Pons (tissue), 1 donor: ENCODE measurements at places on chromosomes 7 and 10.

GRCh38 chr10:60555700-60556099, 166.0 kb upstream of the ANK3 start:
- DNase-seq = no peak

- peak; percentile 29 for DNase-seq
Measured at GRCh38 chr10:12844811-12845483, 156.6 kb downstream of the CCDC3 start.

GRCh38 chr7:49840751-49841405, 67.4 kb downstream of the VWC2 start:
- DNase-seq = no peak

DNA sequence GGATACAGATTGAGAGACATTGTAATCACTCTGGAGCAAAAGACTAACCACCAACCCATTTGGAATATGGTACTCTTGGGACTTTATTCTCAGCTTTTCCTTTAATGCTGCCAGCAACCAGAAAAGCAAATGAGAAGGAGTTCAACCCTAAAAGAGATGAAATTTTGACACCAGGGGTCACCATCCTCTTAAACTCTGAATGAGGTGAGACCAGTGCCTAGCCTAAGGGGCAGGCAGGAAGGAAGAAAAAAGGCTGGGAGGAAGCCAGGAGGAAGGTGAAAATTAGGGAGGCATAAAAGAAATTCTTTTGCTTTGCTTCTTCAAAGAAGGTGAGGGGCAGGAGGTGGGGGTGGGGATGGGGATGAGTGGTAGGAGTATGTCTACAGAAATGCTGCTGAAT, 135.8 kb downstream of the JAZF1 start:
- no peak for DNase-seq

GRCh38 chr10:131727560-131727959, 173.2 kb upstream of the PPP2R2D start:
- no peak for DNase-seq

DNA sequence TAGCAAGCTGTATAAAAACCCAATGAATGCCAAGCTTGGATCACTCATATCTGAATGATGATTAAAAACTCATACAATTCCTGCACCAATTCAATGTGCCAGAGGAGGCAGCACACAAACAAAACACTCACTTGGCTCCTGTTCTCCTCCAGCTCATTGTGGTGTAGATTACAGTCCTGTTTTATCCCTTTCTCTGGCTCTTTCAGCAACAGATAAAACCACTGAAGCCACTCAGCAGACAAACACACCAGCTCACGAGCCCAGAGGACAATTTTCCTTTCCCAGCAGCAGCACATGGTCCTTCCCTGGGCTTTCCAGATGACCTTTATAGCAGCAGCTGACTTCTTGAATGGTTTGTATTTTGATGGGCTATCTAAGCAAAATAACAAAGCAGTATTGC, 107.3 kb upstream of the STARD3NL start:
- peak; percentile 19 for DNase-seq

- no peak for DNase-seq
Measured at GRCh38 chr10:86597306-86597705, 57.0 kb upstream of the OPN4 start.

DNA sequence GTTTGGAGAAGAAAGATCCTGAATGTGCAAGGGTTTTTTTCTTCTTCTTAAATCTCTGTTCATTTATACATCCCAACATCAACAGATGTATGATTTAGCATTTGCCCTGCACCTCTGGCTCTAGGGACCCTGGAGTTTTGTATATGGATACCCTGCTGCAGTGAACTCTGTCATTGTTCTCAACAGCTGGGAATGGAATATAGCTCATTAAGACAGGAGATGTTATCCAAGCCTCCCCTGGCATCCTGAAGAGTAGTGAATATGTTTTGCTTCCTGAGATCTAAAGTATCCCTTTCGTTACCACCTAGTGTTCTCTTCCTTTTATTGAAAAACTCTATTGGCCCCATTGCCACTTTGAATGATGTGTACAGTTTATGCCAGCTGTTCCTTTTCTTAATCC, 275.9 kb downstream of the EXOC4 start:
- no peak for DNase-seq

- no peak for DNase-seq
Measured at GRCh38 chr10:106712988-106713387, 451.5 kb downstream of the SORCS1 start.

DNA sequence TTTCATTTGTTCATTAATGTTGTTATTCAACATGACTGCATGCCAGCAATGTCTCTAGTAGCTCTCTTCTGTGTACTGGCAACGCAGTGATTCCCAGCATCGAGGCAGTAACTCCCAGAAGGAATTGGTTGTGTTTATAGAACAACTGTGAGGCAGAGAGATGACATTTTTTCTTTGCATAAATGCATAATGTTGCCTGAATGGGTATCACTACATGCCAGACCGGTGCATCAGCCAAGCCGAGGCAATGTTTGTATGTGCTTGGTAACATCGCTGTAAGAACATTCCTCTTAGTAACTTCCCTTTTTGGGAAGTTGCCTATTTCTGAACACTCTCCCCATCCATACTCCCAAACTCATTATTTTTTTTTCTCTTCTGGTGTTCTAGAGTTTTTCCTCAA, 182.9 kb downstream of the HTR7 start:
- no peak for DNase-seq

DNA sequence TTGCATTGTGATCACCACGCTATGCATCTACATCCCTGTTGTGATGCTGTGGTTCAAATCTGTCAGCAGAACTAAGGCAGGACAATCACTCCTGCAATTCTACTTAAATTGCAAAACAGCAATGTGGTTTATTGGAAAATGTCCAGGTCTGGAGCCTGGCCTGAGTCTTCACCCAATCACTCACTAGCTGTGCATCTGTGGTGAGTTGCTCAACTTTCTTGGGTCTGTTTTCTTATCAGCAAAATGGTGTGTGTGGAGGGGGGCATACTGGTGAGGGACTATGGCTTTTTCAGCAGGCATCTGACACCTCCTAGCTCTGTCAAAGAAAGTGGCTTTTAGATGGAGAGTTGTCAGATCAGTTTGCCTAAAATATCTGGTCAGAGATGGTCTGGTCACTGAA, 108.3 kb upstream of the FEZF1 start:
- DNase-seq = no peak

DNA sequence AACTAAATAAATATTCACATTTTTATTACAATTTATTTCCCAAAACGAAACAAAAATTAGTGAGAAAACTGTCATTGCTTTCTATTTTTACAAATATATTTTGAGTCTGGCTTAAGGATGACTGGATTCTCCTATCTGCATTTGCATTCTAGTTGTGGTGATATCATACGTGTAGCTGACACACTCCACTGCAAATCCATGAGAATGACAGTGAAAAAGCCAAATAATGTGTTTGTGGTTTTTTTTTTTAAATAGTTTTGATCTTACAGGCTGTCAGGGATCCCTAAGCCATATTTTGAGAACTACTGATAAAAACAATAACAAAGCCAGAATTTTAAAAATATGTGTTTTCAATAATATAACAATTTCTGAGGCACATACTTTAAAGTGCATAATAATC, 5.8 kb upstream of the STAMBPL1 start:
- no peak for DNase-seq

DNA sequence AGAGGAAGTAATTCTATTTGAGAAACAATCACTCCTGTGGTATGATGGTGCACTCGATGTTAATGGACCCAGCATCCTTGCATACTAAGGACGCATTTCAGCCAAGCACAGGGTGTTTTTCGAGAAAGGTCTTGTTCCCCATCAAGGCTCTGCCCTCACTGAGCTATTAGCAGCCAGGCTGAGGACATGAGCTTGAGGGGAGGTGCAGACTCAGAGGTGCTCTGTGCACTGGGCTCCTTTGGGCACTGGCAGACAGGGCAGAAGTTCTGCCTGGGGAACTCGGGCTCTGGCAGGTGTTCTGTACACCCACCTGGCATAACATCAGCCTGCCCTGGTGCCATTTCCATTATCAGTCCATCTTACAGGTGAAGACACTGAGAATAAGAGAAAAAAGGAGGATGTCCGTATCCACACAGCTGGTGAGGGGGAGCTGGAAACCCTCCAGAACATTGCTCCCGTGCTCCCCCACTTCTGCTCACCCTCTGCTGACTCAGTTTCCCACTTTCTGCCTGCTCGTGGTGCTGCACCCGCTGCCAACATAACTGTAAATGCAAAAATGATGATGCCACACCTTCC, 92.7 kb upstream of the RET start:
- no peak for DNase-seq

- no peak for DNase-seq
Measured at GRCh38 chr7:43443381-43443780, 139.5 kb upstream of the STK17A start.

GRCh38 chr10:103111031-103111917, 81.8 kb downstream of the NT5C2 start:
- peak; percentile 79 for DNase-seq

DNA sequence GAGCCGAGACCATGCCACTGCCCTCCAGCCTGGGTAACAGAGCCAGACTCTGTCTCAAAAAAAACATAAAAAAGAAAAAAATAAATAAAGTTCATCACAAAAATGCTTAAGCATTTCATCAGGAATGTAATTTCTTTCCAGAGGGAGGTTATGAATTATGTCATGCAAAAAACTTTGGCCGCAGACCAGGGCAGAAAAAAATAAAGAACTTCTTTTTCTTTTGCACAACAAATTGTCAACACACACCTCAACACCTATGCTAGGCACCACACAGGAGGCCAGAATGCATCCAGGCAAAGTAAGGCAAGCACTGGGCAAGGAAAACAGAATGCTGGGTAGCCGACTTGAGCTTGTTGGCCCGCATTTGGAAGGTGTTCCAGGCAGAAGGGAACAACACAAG, 3.9 kb downstream of the C10orf62 start:
- DNase-seq = no peak

DNA sequence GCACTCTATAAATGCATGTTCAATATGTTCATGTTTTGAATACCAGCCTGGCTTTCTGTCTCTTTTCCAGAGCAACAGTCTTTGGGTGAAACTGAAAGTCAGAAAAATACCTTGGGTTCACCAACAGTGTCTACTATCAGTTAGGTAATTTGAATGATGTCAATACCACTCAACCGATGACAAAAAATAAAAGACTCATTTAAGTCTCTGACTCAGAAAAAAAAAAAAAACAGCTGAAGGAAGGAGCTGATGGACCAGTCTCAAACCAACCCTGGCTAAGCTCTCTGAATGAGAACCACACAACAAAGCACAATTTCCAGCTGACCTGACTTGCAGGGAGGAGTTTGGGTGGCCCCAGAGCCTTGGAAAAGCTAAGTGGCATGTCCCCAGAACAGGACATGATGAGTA, 42.5 kb downstream of the ABLIM1 start:
- DNase-seq = no peak

DNA sequence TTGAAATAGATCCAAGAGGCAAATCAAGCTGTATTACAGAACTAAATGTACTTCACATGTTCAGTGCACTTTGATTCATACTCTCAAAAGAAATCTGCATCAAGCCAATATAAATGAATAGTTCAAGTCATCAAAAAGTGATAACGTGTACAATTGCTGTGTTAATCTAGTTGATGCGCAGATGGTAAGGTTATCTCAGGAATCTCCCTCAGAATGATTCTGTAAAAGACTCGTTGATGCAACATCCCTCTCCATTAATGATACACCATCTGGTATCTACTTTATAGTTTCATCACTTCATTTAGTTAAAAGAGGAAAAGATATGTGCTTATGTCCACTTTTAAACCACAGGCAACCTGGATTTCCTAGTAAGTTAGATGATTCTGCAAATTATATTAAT, 200.6 kb downstream of the CHCHD3 start:
- DNase-seq = no peak

DNA sequence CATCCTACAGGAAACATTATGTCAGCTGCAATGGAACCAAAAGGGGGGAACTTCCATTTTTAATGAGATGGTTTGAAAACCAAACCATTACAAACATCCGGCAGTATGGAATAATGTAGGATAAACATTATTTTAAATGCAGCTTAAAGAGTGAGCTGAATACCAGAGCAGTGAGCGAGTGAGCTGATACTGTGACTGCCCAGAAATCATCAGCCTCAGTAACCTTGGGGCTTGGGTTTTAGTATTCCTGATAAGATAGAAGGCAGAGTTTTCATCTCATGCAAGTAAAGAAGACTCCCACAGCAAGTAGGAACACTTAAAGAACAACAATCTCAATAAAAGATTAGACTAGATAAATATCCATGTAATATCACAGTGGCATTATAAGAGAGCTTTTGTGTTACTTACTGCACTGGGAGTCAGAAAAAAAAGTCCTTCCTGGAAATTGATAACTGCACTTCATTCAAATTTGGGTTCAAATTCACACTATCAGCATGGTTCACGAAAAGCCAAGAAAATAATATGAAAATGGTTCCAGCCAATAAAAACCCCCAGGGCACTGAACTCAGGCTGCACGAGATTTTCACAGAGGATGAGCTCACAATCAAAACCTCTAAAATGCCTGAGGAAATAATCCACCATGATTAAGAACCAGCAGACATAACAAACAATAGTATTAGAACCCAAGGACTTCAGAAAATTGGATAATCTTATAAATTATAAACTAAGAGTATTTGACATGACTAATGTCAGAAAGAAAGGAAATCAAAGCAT, 115.7 kb downstream of the MTPAP start:
- DNase-seq = no peak

GRCh38 chr10:28677888-28678686, 766 bp downstream of the BAMBI start:
- DNase-seq = peak; percentile 77

GRCh38 chr7:27241189-27242056, 1.2 kb upstream of the EVX1 start:
- no peak for DNase-seq

DNA sequence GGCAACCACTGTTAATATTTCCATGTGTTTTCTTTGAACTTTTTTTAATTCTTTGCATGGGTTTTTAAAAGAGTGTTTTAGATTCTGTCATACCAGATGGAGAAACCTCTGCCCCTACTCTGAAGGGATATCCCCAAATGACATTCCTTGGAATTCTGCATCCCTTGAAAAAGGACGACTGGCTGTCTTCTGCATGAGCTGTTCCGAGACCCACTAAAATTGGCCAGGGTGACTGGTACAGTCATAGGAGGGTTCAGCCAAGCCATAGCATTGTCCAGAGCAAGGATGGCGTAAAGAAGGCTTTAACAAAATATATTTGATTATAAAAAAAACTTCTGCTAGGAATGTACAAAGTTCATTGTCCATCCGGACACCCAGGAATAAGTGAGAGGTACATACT, 952.9 kb downstream of the NRG3 start:
- DNase-seq = no peak

DNA sequence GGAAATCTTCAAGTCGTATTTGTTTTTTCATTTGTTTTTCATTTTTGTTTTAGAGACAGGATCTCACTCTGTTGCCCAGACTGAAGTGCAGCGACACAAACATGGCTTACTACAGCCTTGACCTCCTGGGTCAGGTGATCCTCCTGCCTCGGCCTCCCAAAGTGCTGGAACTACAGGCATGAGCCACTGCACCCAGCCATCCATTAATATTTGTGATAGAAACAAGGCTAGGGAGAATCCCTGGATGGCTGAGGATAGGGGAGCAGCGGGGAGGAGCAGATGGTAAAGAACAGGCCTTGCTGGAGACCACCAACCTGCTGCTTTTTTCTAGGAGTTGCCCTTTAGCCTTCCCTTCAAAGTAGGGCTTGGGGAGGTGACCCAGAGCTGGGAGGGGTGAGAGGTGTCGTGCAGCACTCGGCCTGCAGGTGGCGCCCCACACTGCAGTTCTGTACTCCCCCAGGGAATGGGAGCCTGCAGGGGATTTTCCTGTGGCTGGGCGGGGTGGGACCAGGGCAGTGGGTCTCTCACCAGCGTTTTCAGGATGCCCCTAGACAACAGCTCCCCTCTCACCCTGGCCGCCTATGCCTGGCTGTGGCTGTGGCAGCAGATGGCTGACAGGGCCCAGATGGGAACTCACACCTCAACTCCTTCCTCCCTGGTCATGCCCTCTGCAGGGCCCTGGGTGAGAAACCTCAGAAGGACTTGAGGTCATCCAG, 12.6 kb upstream of the CDH23 start:
- DNase-seq = peak; percentile 59
